ENCODE measurements at places on chromosomes 2 and 18.

- peak; percentile 96 for DNase-seq
Measured at GRCh38 chr18:63683152-63683551, 19.6 kb upstream of the SERPINB11 start.

DNA sequence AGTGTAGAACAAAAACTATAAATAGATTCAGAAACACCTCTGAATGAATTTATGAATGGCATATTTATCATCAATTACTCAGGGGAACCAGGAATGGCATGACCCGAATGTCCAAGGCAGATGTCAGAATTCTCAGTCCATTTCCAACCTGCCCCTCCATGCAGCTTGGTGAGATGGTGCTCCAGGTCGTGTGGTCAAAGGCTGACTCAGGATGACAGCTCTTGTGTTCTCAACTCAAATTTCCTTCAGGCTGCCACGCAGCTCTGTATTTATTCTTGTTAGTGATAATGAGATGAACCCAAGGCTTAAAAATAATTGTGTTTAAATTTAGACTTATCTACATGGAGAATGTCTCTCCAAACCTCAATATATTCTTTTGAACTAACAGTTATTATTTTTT is 146.9 kb downstream of the METTL4 start:
- no peak for DNase-seq

- DNase-seq, result no peak
Measured at GRCh38 chr2:161471631-161472030, 55.5 kb downstream of the TBR1 start.

- no peak for DNase-seq
Measured at GRCh38 chr18:80105369-80106167, 3.5 kb upstream of the ADNP2 start.

DNA sequence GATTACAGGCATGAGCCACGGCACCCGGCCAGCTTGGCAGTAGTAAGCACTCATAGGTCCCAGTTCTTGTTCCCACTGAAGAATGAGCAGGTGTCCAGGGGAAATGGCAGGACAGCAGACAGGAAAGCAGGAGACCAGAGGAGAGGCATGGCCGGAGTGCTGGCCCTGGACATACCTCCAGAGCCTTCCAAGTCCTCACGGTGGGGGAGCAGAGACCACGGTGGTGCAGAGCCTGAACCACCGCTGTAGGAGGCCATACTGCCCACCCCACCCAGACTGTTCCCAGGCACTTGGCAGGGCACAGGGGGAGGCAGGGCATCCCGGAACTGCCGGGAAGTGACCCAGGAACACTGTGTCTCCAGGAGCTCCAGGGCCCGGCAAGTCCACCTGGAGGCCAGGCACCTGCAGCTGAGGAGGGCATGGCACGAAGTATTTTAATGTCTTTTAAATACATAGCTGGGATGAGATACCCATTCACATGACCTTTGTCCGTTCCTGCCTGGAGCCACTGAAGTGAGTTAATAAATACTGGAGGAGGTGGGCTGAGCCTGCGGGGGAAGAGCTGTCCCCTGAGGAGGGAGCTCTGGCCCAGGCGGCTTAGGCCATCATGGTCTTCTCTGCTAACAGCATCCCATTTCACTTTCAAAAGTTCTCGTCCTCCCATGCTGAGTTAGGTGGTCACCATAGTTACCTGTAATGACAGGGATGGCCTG is 49.7 kb upstream of the TFCP2L1 start:
- no peak for DNase-seq

DNA sequence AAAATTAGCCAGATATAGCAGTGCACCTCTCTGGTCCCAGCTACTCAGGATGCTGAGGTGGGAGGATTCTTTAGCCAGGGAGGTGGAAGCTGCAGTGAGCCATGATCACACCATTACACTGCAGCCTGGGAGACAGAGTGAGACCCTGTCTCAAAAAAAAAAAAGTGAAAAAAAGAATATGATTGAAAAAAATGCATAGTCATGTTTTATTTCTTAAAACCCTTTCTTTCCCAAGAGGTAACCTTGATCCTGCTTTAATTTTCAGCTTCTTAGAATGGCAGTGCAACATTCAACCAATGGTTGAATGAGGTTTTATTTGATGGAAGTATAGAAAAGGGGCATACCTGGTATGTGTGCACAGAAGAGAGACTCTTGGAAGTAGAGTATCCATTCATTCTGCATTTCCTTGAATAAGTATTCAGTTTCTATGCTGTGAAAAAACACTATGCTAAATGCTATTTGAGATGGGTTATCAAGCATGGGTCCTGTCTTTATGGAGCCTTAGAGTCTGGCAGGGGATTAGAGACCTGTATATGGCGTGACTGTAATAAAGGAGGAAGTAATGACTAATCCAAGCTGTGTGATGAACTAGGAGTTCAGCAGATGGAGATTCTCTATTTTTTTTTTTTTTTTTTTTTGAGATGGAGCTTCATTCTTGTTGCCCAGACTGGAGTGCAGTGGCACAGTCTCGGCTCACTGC is 146.3 kb downstream of the WDSUB1 start:
- peak; percentile 80 for DNase-seq

DNA sequence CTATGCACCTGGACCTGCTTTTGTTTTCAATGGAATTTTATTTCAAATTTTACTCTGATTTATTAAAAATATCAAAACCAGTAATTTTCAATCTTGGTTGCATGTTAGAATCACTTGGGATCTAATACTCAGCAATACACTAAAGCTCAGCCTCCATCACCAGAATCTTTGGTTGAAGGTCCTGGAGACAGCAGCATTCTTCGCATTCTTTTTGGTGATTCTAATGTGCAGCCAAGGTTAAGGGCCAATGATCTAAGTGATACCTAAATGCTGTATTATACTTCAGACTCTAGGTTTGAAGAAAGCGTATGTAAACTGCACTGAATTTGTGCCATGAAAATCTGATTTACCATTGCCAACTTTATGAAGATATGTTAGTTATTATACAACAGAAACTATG is 493.1 kb downstream of the XIRP2 start:
- DNase-seq, result no peak

- no peak for DNase-seq
Measured at GRCh38 chr2:173589604-173590275, 235.1 kb downstream of the CDCA7 start.

GRCh38 chr2:102603904-102604303 is 15.4 kb upstream of the SLC9A2 start:
- DNase-seq, result no peak

DNA sequence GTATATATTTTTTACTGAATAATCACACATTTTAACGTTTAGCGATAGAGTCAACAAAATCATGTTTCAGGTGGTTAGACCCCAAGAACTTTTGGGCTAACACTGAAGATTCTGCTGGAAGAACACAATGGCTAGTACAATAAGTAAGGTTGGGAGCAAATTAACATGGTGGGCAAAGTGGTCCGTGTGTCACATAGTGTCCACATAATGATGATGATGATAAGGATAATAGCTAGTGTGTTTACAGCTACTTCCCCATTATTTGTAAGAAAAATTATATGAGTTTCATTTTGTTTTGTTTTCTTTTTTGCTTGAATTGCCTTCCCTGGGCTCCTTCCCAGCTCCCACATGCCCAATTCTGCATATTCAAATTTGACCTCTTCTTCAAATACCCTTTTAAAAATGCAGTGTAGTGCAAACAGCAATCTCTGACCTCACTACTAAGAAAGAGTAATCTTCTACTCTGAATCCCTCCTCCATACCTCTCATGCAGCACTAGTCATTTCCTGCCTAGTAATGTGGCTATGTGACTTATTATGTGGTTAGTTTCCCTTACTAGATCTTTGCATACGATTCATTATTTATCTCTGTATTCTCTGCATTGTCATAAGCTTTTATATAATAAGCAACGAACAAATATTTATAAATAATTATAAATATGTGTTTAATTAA is 16.9 kb upstream of the VPS54 start:
- DNase-seq, result peak; percentile 59

DNA sequence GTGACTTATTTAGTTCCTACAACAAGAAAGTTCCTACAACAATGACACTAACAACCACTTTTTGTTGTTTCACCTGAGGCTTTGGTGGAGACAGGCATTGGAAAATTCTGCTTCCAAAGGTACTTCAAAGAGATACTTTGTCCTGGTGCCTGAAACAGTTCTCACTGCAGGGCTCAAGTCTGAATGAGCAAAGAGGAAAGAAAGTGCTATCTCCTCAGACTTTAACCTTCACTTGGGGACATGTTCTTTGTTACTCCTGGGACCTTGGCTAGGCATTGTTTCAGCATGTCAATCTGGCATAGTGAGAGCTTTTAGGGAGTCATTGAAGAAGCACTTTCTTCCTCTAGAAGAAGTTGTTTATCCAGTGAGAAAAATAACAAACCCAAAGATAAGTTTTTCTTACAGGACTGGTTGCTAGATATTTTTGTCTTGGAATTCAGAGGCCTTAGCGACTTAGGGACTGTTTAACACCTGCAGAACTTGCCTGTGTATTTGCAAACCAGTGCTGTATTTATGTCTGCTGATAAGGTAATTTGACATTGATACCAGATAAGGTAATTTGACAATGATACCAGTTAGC is 12.2 kb downstream of the MDH1 start:
- no peak for DNase-seq

- no peak for DNase-seq
Measured at GRCh38 chr2:232324778-232325177, 53.8 kb upstream of the ALPP start.

GRCh38 chr2:105121434-105121833 is 83.6 kb downstream of the MRPS9 start:
- no peak for DNase-seq

DNA sequence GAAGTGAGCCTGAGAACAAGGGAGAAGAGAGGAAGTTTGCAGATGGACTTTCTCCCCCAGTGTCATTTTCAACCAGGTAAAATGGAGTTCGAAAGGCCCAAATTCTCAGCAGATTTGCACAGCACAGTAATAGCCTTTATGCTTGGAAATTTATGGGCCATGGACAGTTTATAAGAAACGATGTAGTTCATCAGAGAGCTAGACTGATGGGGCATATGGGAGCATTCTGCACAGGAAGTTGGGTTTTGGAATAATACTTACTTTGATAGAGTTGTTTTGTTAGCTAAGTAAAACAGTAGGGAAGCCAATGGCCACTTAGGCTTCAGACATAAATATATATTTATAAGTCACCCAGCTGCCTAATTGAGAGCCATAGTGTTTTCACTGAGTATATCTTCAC is 169.4 kb downstream of the MEIS1 start:
- no peak for DNase-seq

GRCh38 chr2:120228503-120228902 is 5.3 kb upstream of the TMEM185B start:
- DNase-seq, result no peak

- no peak for DNase-seq
Measured at GRCh38 chr2:28175028-28175427, 217.6 kb upstream of the FOSL2 start.

GRCh38 chr18:35136248-35136647 is 95.0 kb downstream of the MAPRE2 start:
- DNase-seq, result no peak

- DNase-seq, result no peak
Measured at GRCh38 chr2:26993768-26994167, 23.3 kb downstream of the MAPRE3 start.

DNA sequence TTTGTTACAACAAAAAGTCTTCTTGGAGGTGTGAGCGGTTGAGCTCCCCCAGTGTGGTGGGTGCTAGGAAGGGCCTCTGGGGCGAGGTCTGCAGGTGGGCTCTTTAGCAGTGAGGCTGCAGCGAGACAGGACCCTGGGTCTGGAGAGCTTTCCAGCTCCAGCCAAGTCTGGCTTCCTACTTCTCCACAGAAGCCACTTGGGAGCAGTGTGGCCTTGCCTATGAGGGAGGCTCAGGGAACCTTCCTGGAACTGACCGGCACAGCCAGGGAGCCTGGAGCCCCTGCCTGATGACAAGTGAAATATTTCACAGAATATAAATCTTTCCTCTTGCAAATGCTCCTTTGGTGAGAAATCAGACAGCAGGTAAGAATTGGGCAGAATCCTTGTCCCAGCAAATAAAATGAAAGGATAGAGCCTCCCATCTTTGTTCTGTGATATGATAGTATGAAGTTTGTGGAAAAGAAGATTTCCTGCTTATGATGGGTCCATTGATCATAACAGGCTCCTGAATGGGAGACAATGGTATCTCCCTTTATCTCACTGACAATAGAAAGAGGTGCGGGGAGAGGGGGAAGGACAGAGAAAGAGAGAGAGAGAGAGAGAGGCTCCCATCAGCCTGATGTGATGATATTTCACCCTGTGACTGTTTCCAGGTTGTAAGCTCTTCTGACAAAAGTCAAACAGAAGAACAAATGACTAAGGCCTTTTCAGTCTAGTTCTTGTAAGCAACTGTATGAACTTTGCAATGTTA is 289.8 kb upstream of the SPRED2 start:
- peak; percentile 16 for DNase-seq

DNA sequence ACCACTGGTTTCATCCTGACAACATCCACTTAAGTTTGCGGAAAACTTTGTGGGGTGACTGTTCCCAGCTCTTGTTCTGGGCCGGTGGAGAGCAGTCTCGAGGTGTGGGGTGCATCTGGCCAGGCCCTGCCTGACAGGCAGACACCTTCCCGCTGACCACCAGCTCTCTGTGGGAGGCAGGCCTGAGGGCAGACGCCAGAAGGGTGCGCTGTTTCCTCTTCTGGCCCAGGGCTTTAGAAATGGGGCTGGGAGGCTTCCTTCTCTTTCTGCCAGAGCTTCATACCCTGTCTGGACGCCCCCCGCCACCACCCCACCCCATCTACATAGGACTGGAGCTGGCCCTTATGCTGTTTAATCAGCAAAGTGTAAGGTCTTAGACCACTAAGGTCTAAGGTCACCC is 263.8 kb downstream of the LOXHD1 start:
- no peak for DNase-seq

DNA sequence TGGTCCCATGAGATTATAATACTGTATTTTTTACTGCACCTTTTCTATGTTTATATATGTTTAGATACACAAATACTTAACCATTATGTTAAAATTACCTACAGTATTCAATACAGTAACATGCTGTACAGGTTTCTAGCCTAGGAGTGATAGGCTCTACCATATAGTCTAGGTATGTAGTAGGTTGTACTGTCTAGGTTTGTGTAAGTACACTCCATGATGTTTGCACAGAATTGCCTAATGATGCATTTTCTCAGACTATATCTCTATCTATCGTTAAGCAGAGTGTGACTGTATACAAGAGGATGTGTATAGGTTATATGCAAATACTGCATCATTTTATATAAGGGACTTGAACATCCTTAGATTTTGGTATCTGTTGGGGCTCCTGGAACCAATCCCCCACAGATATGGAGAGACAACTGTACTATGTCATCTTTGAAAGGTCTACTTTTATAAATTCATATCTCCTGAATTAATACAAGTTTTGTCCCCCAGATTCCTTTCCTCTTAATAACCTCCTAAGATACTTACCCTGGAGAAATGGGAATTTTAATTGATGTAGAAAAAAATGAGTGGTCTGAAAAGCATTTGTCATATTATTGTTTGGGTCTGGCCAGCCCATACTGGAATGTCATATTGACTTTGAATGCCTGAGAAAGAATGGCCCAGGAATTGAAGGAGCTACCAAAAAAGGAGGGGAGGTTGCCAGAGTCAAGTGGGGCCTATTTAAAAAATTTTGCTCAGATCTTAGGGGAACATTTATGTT is 36.6 kb downstream of the EHBP1 start:
- DNase-seq, result peak; percentile 16

- no peak for DNase-seq
Measured at GRCh38 chr2:4753721-4754120, 938.5 kb upstream of the SOX11 start.

- peak; percentile 71 for DNase-seq
Measured at GRCh38 chr2:175690113-175690837, 311.8 kb downstream of the LNPK start.

GRCh38 chr2:37880551-37880950 is 44.5 kb upstream of the RMDN2 start:
- no peak for DNase-seq

GRCh38 chr2:112253261-112253815 is 1.5 kb downstream of the ZC3H8 start:
- no peak for DNase-seq

- DNase-seq, result peak; percentile 76
Measured at GRCh38 chr2:232568161-232568560, 17.7 kb downstream of the EIF4E2 start.

All from brain microvascular endothelial cell (primary cell).